ENCODE measurements at places on chromosomes 3 and 15.

GRCh38 chr3:61924090-61924735 is 362.8 kb downstream of the PTPRG start:
- no peak for DNase-seq

GRCh38 chr3:89186456-89186855 is 79.0 kb downstream of the EPHA3 start:
- no peak for DNase-seq

GRCh38 chr3:65402597-65402996 is 636.1 kb downstream of the MAGI1 start:
- DNase-seq = no peak

- no peak for DNase-seq
Observed at GRCh38 chr15:29331669-29332068, 62.0 kb upstream of the NSMCE3 start.

- no peak for DNase-seq
Observed at GRCh38 chr3:79255702-79256101, 512.1 kb downstream of the ROBO1 start.

- no peak for DNase-seq
Observed at GRCh38 chr3:104646196-104646595, 720.5 kb upstream of the ALCAM start.

GRCh38 chr3:44989636-44990373 is 13.8 kb downstream of the EXOSC7 start:
- no peak for DNase-seq

DNA sequence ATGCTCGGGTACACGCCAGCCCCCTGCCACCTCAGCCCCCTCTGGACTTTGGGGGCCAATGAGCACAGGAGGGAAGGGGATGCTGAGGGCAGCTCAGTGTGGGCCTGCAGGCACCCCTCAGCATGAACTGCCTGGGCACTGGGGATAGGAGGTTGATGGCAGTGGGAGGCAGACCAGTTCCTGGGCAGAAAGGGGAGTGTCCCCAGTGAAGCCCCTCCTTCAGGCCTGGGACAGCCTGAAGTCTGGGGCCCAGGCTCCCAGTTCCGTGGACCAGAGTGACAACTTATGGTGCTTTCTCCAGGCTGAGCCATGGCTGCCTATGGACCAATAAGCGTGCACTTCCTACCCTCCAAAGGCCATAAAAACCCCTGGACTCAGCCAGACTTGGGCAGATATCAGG is 63.3 kb upstream of the IMPG2 start:
- no peak for DNase-seq

- DNase-seq = no peak
Observed at GRCh38 chr15:58535894-58536293, 104.1 kb downstream of the LIPC start.

DNA sequence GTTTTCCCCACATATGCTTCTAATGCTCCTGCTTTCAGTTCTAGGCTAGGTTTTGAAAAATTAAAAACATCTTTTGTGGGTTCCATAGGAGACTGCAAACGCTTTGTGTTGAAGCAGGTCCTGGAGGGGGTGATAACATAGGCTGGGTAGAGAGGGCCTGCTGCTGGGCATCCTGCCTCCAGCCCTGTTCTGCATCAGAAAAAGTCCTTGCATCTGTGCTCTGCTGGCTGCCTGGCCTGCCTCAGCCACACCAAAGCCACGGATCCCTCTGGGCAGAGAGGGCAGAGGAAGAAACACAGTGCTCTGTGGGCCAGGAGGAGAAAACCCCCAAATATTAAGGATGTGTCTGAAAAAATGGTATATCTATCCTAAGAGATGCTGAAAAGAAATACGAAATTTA is 3.9 kb upstream of the ARPP21 start:
- DNase-seq = no peak

GRCh38 chr15:85636351-85636750 is 158.4 kb downstream of the KLHL25 start:
- no peak for DNase-seq

DNA sequence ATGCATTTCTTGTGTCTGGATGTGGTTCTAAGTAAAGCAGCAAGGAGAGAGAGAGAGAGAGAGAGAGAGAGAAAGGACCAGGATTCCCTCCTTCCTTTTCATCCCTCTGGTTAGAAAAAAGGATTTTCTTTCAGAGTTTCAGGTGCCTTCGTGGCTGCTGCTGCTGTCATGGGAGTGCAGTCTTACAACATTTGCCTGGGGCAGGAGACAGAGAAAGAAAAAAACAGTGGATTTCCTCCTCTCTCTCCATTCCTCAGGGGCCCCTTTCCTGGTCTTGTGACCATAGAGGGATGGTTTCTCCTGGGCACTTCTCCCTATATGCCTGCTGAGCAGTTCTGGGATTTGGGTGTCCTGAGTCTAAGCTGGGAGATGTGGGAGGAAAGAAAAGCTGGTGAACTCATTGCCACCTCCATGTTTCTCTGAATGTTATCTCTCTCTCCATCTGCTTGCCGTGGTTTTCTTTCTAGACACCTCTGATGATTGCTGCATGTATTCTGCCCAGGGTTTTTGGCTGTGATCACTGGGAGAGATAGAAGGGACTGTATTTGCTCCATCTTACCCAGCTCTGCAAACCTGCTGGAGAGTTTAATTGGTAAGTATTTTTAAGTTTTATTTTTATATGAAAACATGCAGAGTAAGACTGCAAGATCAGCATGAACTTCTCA is 142.4 kb upstream of the RGMA start:
- DNase-seq = no peak

GRCh38 chr3:134617608-134618477 is 33.0 kb downstream of the KY start:
- DNase-seq = no peak

GRCh38 chr15:60540002-60540651 is 61.2 kb upstream of the ICE2 start:
- DNase-seq = no peak

- no peak for DNase-seq
Observed at GRCh38 chr3:63089007-63089750, 188.9 kb upstream of the SYNPR start.

DNA sequence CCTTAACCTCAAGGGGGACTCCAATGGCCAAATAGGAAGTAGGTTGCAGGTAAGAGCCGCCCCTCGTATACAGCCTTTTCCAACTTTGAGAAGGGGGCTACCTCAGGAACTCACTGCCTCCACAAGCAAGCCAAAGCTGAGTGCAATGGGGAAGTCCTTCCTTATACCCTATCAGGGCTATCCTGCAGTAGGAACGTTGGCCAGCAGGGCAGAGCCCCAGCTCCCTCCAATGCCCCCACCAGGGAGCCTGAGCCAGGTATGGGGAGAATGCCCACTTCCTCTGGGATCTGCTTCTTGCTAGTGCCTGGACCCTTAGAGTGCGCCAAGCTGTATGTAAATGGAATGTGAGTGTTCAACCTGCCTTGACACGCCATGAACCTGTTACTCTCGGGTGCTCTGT is 16.3 kb downstream of the CACNA2D2 start:
- DNase-seq = no peak

- no peak for DNase-seq
Observed at GRCh38 chr3:150285601-150286000, 122.5 kb upstream of the TSC22D2 start.

DNA sequence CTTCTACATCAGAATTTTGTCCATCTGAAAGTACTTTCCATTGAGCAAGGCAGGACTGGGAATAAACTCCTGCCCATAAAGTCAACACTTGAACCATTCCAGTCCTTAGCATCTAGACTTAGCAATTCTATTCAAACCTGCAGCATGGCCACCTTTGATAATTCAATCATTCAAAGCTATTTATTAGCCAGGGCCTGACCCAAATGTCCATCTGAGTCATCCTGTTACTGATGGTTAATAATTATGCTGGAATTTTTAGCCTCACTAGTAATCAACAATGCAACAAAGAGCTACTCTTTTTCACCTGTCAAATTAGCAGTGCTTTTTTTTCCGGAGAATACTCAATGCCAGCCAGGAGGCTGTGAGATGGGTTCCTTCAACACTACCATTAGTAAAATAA is 72.7 kb upstream of the SNRK start:
- no peak for DNase-seq

- no peak for DNase-seq
Observed at GRCh38 chr3:184868477-184868876, 56.5 kb downstream of the VPS8 start.

DNA sequence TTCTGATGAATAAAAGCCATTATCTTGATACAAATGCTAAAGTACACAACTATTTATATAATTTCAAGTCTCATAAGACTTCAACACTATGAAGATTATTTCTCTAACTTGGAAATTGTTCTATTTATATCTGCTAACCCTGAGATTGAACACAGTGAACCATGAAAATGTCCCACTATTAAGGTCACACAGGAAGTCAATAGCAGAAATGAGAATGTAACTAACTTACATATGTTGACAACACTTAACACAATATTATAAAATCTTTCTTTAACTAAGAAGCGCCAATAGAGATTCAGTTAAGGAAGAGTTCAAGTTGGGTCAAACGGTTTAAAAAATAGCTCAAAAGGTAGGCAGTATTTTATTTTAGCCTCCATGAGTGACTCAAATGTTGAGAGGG is 551.8 kb upstream of the CBLB start:
- no peak for DNase-seq

DNA sequence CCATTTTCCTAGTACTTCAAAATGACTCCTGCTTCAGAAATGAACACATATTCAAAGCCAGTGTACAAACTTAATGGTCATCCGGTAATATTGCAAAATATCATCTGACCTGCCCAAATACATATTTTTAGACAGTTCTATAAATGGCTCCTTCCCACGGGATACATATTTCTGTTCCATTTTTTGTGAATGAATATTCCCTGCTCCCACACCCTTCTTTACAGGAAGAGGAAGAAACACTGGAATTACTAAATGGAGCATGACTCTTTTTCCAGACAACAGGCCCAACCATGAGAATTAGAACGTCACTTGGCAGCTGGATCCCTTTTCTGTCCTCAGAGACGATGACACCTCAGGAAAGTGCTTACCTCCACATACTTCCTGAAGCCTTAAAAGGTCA is 38.0 kb upstream of the CBLB start:
- no peak for DNase-seq

DNA sequence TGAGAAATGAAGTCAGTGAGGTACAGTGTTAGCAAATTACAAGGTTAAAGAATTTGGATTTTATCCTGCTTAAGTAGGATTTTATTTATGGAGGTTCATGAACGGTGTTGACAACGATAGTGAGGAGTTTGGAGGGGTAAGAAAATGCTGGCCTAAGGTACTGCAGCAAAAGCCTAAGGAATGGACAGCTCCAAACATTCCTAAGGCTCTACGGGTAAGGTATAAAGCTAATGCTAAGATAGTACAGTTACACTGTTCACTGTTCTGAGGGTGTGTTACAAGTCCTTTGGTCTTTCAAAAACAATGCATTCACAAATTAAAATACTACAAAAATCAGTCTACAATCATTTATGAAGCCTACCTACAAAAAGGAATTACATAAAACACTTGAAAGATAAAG is 7.3 kb downstream of the MTMR10 start:
- DNase-seq = no peak

GRCh38 chr15:80059786-80060355 is 395 bp downstream of the ZFAND6 start:
- no peak for DNase-seq

- no peak for DNase-seq
Observed at GRCh38 chr3:66501483-66502244, 842 bp upstream of the LRIG1 start.

DNA sequence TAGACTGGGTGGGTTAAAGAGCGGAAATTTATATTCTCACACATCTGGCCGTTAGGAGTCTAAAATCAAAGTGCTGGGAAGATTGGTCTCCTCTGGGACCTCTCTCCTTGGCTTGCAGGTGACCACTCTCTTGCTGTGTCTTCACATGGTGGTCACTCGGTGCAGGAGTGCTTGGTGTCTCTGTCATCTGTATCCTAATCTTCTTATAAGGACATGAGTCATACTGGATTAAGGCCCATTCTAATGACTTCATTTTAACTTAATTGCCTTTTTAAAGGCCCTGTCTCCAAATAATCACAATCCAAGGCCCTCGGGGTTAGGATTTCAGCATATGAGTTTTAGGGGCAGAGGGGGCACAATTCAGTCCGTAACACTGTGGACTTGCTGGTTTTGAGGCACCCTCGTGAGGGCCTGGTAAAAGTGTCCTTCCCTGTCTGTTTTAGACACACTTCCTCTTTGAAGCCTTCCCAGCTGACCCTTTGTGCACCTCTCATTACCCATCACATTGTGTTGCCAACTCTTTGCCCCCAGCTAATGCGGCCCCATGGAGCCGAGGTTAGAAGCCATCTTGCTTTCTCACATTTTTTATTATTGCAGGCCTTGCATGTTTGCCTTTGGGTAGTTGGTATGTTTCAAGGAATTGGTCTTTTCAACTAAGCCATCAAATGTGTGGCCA is 3.2 kb downstream of the XYLB start:
- no peak for DNase-seq

DNA sequence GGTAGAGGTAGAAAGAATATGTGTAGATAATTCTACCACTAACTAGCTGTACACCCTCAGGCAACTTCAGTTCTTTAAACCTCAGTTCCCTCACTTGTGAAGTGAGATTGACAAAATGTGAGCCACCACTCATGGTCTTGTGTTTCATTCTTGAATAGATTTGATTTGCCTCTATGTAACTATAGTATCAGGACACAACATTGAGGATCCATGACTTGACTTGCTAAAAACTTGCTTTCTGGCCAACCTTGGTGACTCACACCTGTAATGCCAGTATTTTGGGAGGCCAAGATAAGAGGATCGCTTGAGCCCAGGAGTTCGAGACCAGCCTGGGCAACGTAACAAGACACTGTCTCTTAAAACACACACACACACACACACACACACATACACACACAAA is 115.8 kb upstream of the FLNB start:
- DNase-seq = no peak

DNA sequence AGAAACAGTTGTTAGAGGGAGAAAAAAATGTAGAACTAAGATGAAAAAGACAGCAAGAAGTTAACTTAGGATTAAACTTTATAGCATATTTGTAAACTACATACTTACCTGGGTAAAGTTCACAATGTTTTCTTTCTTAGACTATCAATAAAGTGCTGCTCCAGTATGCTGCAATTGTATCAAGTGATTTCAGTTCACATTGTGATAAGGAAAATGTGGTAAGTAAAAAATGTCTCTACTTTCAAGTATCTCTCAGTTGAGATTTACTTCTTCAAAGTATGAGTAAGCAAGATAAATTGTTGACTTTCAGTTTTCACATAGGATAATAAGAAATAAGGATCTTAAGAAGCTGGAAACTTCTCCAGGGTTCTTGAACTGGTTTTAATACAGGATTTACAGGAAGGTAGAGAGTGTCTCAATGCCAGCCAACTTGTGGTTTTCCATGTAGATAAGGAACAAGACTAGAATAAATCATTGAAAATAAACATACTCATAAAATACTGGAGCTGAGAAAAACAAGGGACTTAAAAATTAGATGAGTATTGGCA is 528.8 kb downstream of the UNC13C start:
- DNase-seq = no peak

DNA sequence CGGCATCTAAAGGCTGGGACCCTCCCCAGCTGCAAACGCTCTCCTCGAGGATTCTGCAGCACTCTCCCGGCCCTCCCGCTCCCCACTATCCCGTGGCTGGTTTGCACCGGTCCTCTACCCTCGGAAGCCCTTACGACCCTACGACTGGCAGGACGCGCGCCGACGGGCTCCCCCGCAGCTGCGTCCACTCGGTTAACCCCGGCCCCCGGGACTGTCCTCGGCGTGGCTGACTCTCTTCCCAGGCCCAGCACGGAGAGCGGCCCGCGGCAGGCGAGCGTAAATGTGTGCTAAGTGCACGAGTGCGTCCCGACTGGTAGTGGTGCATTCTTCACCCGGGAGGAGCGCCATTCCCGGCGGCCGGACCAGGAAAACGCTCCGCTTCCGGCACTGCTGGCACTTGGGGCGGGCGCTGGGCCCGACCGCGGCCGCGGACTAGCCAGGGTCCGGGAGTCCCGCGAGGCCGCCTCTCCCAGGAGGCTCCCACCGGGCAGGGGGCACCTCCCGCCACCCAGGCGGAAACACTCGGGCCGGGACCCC is 508 bp downstream of the GORASP1 start:
- DNase-seq = no peak

All from stimulated activated CD4-positive, alpha-beta T cell treated with anti-CD3 and anti-CD28 coated beads, Interleukin-15, amount 100 ng/mL, for 1 hour (primary cell).